NCI-H1930 (cell line): ENCODE measurements at places on chromosomes 7 and 10.

- DNase-seq: no peak
Observed at GRCh38 chr7:127713758-127714157, 61.8 kb downstream of the SND1 start.

- no peak for DNase-seq
Observed at GRCh38 chr7:1610013-1610677, 40.3 kb upstream of the PSMG3 start.

GRCh38 chr7:43954524-43955228, 28.4 kb downstream of the UBE2D4 start:
- DNase-seq: no peak

GRCh38 chr10:112807013-112807412, 143.0 kb upstream of the TCF7L2 start:
- no peak for DNase-seq

DNA sequence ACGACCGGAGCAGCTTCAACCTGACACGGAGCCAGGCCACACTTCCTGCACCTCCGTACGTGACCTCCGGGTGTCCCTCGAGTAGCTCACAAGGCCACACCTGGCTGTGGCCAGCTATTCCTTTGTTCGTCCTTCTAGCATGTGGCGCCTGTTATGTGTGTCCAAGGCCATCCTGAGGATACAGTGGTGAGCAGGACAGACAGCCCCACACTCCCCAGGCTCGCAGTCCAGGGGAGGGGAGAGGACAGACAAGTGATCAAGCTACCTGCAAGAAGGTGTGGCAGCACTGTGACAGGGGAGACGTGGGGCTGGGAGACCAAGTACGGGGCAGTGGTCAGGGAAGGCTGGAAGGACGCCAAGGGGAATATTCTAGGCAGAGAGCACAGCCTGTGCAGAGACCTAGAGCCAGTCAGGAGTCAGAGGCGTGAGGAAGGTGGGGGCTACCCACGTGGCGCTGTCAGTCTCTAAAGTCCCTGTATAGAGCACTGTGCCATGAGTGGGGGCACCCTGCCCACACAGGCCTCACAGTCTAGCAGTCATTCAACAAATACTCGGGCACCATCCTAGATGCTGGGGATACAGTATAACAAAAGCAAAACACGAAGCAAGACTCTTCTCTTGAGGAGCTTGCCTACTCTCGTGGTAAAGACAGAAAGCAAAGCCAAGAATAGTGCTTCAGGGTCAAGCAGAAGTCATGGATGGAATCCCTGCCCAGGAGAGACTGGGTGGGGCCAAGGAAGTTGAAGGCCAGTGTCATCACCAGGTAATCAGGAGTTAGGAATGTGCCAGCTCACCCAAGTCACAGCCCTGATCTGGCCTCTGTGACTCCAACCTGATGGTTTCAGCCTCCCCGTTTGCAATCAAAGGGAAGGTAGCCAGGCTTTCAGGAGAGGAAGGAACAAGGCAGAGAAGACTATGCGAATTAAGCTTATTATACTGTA, 58.6 kb downstream of the PROSER2 start:
- DNase-seq: no peak

- no peak for DNase-seq
Observed at GRCh38 chr7:66758950-66759628, 18.6 kb downstream of the RABGEF1 start.

GRCh38 chr7:128727239-128727638, 11.9 kb upstream of the CALU start:
- no peak for DNase-seq

GRCh38 chr10:113386005-113386404, 166.8 kb upstream of the HABP2 start:
- no peak for DNase-seq

DNA sequence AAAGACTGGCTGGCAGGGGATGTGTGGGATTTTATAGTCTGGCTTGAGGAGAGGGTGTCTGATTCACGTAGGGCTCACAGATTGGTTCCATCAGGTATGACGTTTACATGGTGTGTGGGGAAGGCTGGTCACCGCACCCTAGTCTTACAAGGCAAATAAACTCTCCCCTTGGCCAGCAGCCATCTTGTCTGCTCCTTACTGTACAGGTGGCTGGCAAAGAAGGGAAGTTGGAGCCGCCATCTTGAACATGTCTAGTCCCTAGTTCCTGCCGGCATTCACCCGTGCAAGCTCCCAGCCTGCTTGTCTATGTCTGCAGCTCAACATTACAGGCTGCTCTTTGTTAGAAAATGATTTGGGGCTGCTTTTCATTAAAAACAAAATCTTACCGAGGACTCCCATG, 97.6 kb downstream of the RAMP3 start:
- DNase-seq: no peak

- peak; percentile 76 for DNase-seq
Observed at GRCh38 chr10:102225646-102226541, at the start of gene ELOVL3. TSS of gene ELOVL3 (plus strand) at chr10:102226299. CDS start at chr10:102226549, 250 bp downstream.

- DNase-seq: no peak
Observed at GRCh38 chr7:1049006-1049741, 4.8 kb downstream of the GPR146 start.

GRCh38 chr7:47179812-47180515, 401.9 kb downstream of the TNS3 start:
- peak; percentile 24 for DNase-seq

DNA sequence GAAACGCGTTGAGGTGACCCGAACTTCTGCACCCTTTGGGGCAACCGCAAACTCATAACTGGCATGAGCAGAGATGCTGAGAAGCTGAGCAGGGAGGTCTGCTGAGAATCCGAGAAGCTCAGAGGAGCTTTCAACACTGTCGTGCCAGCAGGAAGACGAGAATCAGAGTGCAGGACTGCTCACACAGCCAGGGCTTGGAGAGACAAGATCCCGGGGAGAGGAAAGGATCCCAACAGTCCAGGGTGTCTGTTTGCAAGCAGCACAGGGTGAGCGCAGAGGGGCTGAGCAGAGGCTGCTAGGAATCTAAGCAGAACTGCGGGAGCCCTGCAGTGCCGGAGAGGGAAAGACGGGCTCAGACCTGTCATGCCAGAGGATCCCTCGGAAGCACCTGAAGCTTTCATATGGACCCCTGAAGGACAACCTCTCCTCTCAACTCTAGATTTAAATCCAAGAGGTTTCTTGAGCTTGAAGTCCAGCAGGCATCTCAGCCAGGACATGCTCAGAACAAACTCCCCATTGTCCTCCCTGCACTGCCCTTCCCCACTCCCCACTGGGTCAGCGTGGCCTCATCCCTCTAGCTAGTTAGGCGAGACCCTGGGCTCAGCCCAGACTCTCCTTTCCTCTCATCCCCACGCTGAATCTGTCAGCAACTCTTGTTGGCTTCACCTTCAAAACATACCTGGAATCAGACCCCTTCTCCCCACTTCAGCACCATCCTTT, 40.7 kb downstream of the FOXL3 start:
- no peak for DNase-seq

DNA sequence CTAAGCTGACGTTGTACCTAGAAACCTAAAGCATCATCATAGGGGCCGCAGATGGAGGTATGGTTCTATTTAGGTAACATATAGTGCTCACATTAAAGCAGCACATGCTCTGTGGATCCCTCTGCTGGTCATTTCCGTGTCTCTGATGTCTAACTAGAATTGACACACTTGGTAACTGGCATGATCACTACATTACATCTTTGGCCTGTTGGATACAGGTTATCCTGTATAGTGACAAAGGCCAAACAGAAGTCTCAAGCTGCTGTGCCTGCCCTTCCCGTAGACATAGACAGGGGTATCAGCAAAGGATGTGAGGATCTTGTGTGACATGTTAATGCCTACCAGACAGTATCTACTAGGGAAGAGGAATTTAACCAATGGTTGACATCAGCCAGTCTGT, 51.2 kb downstream of the KIF5B start:
- DNase-seq: no peak

- DNase-seq: no peak
Observed at GRCh38 chr7:132407764-132408163, 168.5 kb downstream of the PLXNA4 start.

- peak; percentile 26 for DNase-seq
Observed at GRCh38 chr7:14197280-14197679, 207.8 kb upstream of the ETV1 start.

DNA sequence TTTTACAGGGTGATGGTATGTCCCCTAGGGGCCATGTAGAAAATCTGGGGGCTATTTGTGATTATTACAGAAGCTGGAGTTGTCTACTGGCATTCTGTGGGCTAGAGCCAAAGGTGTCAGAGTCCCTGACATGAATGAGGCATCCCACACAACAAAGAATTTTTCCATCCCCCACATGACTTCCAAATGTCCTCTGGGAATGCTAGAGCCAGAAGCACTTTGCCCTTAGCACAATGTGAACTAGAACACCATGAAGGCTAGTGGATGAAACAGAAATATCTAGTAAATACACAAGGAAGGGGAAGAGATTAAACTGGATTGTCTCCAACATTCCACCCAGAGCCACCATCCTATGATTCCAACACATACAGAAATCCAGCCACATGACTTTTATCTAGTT, 46.9 kb downstream of the FAM13C start:
- DNase-seq: no peak

- DNase-seq: no peak
Observed at GRCh38 chr10:1709161-1709560, 28.2 kb downstream of the ADARB2 start.

DNA sequence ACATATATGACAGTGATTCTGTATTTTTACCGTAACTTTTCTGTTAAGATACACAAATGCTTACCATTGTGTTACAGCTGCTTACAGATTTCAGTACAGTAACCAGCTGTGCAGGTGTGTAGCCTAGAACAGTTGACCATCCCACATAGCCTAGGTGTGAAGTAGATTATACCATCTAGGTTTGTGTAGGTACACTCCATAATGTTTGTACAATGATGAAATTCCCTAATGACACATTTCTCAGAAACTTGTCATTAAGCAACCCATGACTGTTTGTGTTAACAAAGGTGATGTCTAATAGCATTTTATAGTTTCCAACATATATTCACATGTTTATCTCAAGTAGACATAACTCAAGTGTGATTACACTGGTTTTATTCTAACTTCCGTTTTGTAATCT, 218.5 kb downstream of the PLXDC2 start:
- DNase-seq: no peak

- DNase-seq: no peak
Observed at GRCh38 chr7:132065193-132065988, 509.0 kb upstream of the PODXL start.
